Lower leg skin (tissue), 4 donors: ENCODE measurements at places on chromosomes 3 and 15.

DNA sequence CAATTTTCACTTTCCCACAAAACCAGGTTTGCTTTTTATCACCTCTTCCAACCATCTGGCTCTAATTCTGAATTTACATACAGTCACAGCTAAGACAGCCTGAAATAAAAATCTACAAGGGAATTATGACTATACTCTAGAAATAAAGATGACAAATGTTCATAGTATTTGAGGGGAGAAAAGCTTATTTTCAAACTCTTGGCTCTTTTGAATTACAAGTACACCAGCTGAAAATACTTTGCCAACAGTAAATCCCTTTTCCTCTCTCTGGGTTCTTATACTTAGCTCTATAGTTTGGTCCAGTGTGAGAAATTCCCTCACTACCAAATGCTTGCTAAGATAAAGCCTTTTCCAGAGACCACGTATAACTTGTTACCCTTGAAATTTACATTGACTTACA lies 1037.9 kb downstream of the ROBO1 start:
- DNase-seq, result no peak

DNA sequence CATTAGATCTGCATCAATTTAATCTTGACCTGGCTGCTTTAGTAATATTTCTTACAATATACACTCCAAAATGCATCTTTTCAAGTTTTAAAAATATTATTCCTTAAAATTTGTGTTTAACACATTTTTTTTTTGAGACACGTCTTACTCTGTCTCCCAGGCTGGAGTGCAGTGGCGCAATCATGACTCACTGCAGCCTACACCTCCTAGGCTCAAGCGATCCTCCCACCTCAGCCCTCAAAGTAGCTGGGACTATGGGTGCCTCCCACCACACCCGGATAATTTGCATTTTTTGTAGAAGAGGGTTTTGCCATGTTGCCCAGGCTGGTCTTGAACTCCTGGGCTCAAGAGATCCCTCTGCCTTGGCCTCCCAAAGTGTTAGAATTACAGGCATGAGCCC lies 73.6 kb downstream of the ETV5 start:
- DNase-seq, result no peak

DNA sequence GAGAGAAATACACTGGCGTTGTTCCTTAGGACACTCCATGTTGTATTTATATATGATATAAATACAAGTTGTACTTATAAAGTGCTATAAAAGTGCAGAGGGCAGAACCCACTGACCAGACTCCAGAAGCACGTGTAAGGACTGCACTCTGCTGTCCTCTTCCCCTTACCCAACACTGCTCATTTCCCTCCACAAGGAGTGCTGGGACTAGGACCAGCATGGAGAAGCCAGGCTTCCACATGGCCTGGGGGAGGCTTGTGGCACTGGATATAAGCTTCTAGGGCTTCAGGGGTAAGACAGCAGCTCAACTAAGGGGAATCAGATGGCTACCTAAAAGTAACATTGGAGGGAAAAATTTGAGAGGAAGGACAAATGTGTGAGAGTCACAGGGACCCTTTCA lies 556.9 kb downstream of the IGSF11 start:
- DNase-seq, result no peak

DNA sequence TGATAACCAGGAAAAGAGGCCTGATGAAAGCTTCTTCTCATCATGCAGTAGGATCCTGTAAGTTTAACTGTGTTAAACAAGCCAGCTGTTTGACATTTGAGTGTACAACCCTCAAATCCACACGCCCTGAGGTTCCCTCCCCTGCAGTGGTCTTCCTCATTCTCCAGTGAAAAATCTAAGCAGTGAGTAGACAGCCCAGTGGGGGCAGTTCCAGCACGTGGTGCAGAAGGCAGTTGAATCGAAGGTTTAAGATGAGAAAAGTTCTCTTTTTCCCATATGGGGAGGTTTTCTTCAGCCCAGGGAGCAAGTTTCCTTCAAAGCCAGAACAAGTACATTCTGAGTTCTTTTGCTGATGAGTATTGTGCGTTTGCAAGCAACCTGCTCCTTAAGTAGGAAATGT lies 174.5 kb downstream of the NR2F2 start:
- DNase-seq, result no peak

- no peak for DNase-seq
Measured at GRCh38 chr3:48157202-48157840, 30.9 kb downstream of the CDC25A start.

- no peak for DNase-seq
Measured at GRCh38 chr3:13013151-13013561, 60.1 kb downstream of the IQSEC1 start.

DNA sequence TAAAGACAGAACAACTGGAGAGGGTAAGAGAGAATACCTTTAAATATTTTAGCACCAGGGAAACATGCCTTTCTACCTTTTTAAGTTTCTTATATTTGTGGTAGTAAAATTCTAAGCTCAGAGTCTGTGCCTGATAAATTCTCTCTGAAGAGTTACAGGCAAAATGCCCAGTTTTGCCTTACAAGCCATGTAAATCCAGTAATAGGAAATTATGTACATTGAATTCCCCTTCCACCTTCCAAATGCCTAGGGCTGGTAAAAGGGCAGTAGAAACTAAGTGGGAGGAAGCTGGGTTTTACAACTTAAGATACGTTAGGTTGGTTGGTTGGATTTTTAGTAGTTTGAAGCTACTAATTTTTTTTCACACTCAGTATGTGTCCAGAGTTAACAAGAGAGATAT lies 43.1 kb upstream of the TP63 start:
- DNase-seq, result no peak

DNA sequence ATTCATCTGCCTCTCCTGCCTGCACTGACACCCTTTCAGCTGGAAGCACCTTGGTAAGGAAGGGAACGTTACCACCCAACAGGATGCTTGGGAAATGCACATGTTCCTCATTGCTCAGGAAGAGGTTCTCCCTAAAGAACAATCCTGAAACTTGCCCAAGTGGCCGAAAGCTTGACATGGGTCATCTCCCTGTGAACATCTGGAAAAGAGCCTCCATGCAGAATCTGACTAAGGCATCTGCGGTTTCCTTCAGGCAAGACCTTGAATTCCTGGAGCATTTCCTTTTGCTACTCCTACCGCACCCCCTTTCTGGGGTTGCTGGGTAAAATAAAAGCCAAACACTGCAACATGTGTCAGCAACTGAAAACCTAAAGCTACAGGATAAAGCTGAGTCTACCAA lies 68.7 kb upstream of the SNRK start:
- DNase-seq, result no peak

- DNase-seq, result peak; percentile 66
Measured at GRCh38 chr3:77620009-77620408, 580.1 kb downstream of the ROBO2 start.

GRCh38 chr3:78201091-78201490 lies 1161.2 kb downstream of the ROBO2 start:
- no peak for DNase-seq

GRCh38 chr3:159941038-159942000 lies 47.3 kb upstream of the IL12A start:
- DNase-seq, result no peak

- no peak for DNase-seq
Measured at GRCh38 chr15:80468796-80469195, 64.6 kb downstream of the ARNT2 start.

DNA sequence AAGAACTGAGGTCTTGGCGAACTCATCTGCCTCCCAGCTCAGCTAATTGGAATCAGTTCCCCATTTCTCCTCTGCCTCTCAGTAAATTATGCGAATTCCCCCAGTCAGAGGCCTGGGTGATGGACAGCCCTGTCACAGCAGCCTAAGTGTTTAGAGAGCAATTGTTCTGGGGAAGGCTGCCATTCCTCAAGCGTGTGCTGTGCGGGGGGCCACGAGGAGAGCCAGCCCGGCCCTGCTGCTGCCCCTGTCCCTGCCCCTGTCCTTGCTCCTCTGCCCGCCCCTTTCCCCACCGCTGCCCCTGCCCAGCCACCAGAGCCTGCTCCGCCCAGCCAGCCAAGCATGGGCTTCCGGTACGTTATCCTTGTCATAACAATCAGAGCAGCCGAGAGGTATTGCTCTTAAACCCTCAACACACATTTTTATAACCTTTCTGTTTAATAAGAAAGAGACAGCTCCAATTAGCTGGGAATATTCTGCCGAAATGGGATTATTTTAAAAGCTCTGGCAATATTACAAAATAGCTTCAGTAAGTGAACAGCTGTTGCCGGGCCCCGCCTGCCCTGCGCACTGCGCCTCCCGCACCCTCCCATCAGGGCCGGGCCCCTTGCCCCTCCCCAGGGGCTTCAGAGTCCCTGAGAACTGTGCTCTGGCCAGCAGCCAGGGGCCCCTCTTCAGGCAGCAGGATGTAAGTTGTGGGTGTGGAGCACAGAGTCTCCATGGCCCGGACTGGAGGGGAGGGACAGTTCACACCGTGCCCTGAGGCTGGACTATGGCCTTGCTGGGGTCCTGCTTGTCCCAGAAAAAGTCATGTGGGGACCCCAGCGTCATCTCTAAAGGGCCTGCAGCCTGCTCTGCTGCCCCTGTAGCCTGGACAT lies 12.4 kb upstream of the CACNA2D2 start:
- DNase-seq, result no peak

GRCh38 chr3:155646669-155647068 lies 98.2 kb downstream of the PLCH1 start:
- no peak for DNase-seq

DNA sequence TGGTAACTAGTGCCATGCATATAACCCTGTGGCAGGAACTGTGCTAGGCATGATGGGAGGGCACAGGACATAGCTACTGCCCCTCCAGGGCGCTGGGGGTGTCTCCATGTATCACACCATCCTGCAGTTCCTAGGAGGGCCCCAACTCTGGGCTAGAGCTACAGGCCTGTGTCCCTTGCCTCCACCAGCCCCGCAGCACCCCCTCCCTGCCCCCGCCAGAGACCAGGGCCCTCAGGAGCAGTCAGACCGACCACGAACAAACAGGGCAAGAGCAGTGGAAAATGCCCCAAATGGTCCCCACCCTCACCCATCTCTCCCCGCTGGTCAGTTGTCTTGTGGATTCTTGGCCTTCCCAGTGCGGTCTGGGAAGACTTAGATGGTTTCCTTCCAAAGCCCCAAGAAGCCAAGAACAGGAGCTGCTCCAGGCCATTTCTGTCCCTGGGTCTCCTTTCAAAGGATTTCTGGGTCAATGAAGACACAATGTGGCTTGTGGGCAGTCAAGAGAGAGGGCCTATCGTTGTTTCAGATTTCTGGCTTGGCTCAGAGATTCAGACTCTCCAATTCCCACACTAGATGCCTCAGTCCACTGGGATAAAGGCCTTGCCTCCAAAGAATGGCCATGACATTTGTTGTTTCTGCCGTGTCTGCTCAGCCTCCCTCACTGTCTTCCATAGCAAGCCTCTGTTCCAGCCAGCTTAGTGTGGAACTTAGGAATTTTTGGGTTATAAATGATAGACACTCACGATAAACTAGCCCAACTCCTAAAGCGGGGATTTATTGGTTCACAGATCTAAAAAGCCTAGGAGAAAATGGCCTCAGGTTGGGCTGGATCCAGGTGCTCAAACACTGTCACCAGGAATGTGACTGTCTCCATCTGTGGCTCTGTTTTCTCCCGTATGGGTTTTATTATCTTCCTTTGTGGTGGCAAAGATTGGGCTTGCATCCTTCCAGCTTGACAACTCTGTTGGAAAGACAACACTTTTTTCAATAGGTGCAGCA lies 80.6 kb downstream of the LSM3 start:
- DNase-seq, result no peak

- DNase-seq, result peak; percentile 87
Measured at GRCh38 chr15:83108266-83109219, 1.1 kb downstream of the TM6SF1 start.

GRCh38 chr15:59553879-59554735 lies 57.5 kb upstream of the GCNT3 start:
- no peak for DNase-seq

DNA sequence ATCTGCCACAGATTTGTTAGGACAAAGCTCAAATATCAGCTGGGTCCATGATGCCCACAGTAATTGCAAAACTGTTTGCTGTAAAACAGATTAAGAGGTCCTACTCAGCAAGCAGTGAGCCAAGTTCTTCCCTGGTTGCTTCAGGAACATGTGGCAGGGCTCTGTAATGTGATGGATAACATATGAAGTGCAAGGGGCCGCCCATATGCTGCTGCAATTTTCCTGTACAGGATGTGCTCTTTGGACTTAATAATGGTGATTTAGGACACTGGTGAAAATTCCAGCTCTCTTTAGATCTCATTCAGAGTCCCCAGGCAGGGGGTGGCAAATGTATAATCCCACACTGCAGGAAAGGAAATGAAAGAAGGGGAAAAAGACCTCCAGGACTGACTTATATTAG lies 289.4 kb downstream of the LSAMP start:
- no peak for DNase-seq

DNA sequence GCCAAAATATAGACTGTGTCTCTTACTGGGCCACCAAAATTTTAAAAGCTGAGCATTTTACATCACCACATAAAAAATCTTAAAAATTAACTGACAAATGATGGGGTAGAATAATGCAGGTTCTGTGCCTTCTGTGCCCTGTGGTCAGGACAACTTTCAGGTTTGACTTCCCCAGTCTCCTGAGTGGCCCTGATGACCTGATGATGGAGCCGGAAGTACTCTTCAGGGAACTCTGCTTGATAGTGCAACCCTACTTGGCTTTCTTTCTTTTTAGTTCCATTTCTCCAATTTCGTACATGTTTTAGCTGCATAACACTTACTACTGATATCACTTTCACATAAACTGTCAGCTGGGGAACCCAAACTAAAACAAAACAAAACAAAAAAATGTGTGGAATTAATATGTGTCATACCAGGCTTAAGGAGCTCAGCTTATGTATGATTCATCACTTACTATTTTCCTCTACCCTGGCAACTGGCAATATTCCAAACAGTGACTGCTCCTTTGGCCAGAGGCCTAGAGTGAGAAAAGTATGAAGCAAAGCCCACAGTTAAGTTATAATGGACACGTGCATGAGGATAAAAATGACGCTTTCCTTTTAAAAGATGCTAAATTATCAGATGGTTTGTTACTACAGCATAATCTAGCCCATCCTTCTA lies 194.3 kb downstream of the BCHE start:
- DNase-seq, result no peak

DNA sequence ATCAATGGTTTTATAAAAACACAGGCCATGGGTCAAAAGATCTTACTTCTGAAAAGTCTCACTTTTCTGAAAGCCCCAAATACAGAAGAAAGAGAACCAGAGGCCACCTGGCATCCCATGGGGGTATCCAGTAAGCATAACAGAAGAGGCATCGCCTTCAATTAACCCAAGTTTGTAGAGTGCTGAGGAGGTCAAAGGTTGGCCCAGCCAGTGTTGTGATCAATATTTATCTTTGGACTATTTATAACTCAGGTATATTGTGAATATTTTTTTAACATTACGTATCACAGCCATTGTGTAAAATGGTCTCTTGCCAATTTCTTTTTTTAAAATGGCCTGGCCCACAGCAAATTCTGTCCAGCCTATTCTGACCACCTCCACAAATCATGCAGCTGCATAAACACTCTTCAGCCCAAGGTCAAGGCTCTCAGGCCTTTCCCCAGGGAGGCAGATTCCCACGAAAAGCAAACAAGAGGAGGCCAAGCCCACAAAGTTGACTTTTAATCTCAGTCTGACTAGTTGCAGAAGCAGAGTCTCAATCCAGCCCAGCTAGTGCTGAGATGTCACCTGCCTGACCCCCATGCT lies 26.2 kb upstream of the SPTBN5 start:
- DNase-seq, result no peak

GRCh38 chr3:61184956-61185355 lies 66.3 kb downstream of the FHIT start:
- DNase-seq, result no peak

GRCh38 chr3:64595253-64595694 lies 92.5 kb downstream of the ADAMTS9 start:
- DNase-seq, result peak; percentile 56

- no peak for DNase-seq
Measured at GRCh38 chr3:14145236-14145635, 20.4 kb downstream of the TMEM43 start.

GRCh38 chr15:95300958-95301357 lies 1029.5 kb upstream of the NR2F2 start:
- DNase-seq, result no peak
